ENCODE measurements at places on chromosomes 16 and 17.

DNA sequence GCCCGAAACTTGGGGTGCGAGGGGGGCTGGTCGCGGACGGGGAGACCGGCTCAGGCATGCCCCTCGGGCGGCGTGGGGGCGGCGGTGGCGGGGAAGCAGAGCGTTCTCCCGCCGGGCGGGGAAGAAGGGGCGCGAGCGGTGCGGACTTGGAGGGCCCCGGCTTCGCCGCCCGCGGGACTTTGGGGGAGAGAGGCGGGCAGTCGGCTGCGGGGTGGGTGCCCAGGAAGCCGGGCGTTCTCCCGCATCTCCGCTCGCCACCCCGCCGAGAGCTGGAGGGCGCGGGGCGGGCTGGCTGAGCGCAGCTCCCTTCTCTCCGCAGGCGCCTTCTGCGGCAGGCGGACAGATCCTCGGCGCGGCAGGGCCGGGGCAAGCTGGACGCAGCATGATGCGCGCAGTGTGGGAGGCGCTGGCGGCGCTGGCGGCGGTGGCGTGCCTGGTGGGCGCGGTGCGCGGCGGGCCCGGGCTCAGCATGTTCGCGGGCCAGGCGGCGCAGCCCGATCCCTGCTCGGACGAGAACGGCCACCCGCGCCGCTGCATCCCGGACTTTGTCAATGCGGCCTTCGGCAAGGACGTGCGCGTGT, 772 bp downstream of the NTN1 start:
- no peak for DNase-seq

- DNase-seq, result no peak
Observed at GRCh38 chr17:81000334-81000630, 8.6 kb downstream of the CHMP6 start.

DNA sequence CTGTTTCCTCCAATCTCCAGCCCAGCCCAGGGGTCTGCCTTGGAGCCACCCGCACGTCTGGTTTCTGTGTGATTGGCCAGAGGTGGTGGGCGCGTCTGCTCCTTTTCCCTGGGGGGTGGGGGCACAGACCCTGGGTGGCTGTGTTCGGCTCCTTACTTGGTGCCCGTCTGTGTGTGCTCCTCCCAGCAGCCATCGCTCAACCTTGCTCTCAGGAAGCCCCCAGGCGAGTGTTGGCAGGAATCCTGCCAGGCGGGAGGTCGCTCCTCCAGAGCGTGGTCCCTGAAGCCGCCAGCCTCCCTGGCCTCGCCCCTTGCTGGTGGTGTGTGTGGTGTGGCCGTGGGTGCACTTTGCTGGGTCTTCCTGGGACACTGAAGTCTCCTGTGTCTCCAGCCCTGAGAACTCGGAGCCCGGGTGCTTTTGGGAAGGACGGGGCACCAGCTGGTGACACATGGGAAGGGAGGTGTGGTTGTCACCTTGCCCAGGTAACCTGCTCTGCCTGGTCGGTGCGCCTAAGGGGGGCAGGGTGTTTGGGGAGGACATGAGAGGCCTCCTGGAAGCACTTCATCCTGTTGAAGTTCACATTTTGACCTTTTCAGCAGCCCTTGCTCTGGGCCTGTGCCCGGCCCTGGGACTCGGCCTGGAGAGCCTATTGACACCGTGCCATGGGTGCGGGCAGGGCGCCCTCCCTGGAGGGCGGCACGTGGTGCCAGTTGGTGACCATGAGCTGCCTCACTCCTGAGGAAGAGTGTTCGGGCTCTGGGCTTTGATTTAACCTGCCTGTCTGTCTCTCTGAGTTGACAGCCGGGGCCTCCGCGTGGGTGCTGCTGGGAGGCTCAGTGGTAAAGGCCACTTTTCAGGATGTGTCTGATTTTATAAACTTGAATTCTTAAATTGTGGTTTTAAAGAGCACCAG, 49.0 kb upstream of the ZNF750 start:
- no peak for DNase-seq

DNA sequence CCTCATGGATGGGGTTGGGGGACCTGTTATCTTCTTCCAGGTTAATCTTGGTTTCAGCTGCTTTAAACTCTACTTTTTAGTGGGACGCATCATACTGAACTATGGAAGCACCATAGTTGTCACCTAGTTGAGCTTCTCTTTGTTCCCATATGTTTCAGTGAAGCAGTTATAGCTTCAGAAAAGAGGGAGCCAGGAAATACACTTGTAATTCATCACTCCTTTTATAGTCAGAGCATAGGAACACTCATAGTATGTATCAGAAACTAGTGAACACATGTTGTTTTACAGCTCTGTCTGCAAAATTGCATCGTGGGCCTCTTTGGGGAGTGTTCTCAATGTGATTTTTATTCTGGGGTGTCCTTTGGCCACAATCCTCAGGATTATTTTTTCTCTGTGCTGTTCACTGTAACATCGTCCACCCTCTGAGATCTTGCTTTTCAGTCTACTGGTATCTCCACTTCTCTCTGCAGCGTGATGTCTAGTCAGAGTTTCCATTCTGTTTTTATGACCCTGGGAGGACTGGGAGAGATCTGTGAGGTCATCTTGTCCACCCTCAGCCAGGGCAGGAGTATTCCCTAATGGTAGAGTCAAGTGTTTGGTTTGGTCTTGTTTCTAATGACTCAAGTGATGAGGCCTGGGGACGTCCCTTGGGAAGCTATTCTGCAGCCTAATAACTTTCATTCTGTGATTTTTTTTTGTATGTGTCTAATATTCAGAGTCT, 585.4 kb downstream of the WWOX start:
- DNase-seq, result no peak

- no peak for DNase-seq
Observed at GRCh38 chr16:87425941-87426340, 33.8 kb downstream of the MAP1LC3B start.

- DNase-seq, result peak; percentile 54
Observed at GRCh38 chr16:50842589-50842988, 100.7 kb downstream of the CYLD start.

DNA sequence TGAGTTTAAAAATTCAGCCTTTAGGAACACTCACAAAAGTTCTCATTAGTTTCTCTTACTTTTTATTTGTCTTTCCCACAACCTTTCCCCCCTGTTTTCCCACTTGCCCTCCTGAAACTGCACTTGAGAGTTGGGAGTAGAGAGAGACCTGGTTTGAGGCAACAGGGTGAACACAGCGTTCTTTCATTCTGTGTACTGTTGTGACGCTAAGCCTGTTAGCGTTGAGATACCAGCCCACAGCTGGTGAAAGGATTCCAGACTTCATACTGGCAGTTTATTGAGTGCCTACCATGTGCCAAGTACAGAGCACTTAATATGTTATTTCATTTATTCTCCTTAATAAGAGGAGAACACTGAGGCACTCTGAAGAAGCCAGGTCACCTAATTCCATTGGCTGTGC, 10.3 kb downstream of the TNRC6C start:
- no peak for DNase-seq

GRCh38 chr16:49620158-49620868, 235.6 kb downstream of the ZNF423 start:
- no peak for DNase-seq

- DNase-seq, result peak; percentile 59
Observed at GRCh38 chr16:68229431-68230175, 6.3 kb downstream of the ESRP2 start.

GRCh38 chr16:72879846-72880245, 168.1 kb downstream of the ZFHX3 start:
- DNase-seq, result no peak

- peak; percentile 11 for DNase-seq
Observed at GRCh38 chr17:4852567-4853207, 19.5 kb downstream of the MINK1 start.

GRCh38 chr16:49523435-49524159, 150.0 kb downstream of the C16orf78 start:
- DNase-seq, result no peak

Measured in activated CD4-positive, alpha-beta T cell treated with anti-CD3 and anti-CD28 coated beads for 48 hours (primary cell).